ENCODE measurements at places on chromosomes 3 and 15.

DNA sequence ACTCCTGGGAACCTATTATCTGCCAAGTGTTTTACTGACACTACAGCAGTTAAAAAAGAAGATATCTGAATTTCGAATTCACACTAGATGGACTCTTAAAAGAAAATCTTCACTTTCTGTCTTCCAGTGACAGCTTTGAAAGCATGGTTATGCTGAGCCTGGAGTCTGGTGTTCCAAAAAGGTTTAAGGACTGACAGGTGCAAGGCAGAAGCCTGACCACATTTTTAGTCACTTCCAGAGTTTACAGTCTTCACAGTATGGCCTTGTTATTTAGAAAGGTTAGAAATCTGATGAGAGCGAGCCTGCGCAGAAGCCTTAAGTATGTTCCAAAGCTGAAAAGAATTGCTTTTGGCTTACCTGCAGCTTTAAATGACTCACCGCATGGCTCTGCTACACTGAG, 59.9 kb downstream of the ETV5 start:
- DNase-seq: no peak

GRCh38 chr3:27485866-27486265, 1.7 kb upstream of the SLC4A7 start:
- DNase-seq: no peak

DNA sequence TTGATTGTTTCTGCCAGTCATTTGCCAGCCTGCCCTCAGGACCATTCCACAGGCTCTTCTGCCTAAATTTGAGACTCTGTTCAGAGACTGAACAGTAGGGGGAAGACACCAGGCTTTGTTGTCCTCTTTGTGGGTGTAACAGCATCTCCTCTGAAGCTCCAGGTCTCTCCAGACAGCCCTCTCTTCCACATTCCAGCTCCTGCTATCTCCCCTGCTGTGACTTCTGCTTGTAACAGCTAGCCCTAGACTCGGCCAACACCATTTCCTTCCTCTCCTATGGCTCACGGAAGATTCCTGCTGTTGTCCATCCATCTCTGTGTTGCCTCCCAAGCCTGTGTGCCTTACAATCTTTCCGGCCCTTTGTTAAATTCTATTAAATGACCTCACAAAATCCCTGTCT, 40.2 kb downstream of the SUCLG2 start:
- DNase-seq: no peak

DNA sequence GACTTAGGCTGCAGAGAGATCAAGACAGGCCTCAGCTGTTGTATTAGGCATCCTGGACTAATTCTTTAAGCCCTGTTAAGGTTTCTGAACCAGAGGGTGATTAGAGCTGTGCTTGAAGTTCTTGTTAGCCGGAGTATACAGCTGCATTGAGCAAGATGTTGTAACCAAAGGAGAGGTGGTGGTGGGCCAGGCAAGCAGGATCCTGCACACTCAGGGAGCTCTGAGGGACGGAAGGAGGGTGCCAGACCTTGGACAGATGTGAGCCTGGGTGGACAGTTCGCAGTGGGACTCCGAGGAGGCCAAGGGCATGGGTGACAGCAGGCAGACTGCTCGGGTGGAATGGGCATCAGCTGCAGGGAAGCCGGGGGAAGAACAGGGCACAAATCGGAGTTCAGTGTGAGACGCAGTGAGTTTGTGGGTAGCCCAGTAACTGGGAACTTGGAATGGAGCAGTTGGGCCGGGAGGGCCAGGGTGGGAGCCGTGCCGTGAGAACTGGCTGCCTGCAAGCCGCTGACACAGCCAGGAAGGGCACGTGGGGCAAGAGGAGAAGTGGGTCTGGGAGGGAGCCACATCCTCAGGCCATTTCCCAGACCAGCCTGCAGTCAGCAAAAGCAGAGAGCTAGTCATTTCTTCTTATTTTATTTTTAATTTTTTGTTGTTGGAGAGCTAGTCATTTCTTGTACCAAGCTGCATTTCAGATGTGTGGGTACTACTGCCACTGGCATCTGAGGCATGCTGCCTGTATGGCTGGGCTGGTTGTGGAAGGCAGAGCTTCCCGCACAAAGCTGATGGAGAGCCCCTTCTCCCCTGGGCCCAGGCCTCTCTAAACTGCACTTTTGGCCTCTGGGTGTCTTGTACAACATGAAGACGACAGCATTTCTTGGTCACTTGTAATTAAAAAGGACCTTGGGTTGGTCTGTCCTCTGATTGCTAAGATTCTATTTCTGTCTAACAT, 61.0 kb downstream of the PGPEP1L start:
- DNase-seq: no peak

DNA sequence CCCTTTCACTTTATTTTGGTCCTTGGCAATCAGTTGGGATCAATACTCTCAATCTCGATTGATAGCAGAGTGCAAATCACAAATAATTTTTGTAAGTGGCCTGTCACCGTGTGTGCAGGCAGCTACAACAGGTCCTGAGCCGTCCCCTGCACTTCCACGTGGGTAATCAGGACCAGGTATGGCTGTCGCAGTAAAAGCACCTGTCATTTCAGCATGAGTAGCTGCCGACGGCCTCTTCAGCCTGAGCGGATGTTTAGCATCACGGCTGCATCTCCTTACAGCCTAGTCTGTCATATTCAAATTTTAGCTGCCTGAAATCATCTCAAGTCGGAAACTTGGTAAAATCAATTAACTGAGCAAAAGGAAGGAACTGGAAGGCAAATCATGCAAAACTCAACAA, 53.0 kb upstream of the FOXP1 start:
- no peak for DNase-seq

- no peak for DNase-seq
Measured at GRCh38 chr3:66671291-66671690, 170.5 kb upstream of the LRIG1 start.

DNA sequence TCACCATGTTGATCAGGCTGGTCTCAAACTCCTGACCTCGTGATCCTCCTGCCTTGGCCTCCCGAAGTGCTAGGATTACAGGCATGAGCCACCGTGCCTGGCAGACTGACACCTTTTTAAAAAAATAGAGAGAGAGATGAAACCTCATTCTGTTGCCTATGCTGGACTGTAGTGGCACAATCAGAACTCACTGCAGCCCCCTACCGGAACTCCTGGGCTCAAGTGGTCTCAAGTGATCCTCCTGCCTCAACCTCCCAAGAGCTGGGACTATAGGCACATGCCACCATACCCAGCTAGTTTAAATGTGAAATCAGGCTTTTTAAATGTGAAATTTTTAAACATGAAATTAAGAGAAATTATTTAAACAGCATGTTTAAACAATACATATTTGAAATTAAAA, 265.2 kb upstream of the UBE2E1 start:
- no peak for DNase-seq

DNA sequence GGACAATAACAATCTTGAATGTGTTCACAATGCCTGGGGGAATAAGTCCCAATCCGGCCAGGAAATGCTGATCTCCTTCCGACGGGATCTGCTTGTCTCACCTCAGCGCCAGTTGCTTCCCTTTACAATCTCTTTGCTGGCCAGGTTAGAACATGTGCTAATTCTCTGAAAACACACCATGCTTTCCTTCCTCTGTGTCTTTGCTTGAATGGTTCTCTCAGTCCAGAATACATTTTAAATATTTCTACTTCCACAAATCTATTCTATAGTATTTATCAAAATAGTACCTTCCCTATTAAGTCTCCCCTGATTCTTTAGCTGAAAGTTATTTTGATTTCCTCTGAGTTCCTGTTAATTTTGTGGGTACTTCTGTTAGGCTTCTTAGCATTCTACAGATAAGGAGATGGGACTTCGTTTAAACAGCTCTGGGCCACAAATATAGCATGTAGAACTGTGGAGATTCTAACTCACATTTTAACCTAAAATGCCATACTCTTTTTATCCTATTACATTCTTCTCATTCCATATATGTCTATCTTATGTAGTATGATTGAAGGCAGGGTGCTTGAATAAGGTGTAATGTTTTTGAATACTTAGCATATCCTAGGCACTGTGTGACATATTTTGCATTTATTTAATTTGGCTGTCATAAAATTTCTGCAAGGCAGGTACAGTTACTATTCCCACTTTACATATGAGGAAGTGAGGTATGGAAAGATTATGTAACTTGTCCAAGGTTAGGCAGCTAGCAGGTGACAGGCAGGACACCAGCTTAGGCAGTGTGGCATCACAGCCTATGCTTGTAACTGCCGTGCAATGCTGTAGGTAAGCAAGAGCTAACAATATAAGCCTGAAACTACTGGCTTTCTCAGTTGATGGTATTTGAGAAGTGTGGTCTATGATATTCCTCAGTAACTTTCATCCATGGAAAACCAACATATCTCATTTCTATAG, 299.8 kb downstream of the LPP start:
- no peak for DNase-seq

DNA sequence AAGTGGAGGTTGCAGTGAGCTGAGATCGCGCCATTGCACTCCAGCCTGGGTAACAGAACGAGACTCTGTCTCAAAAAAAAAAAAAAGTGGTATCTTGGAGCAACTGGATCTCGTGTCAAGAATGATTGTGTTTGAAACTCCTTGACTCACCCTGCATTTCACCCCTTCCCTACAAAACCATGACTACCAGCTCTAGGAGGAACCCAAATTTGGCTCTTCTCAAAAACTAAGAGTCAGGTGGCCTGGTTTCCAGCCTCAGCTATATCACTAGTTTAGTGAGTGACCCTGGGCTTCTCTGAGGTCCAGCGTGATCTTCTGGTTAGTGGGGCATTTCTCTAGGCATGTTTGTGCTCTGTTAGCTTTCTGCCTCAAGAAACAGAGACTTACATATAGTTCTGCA, 222.1 kb downstream of the FAM43A start:
- DNase-seq: no peak

DNA sequence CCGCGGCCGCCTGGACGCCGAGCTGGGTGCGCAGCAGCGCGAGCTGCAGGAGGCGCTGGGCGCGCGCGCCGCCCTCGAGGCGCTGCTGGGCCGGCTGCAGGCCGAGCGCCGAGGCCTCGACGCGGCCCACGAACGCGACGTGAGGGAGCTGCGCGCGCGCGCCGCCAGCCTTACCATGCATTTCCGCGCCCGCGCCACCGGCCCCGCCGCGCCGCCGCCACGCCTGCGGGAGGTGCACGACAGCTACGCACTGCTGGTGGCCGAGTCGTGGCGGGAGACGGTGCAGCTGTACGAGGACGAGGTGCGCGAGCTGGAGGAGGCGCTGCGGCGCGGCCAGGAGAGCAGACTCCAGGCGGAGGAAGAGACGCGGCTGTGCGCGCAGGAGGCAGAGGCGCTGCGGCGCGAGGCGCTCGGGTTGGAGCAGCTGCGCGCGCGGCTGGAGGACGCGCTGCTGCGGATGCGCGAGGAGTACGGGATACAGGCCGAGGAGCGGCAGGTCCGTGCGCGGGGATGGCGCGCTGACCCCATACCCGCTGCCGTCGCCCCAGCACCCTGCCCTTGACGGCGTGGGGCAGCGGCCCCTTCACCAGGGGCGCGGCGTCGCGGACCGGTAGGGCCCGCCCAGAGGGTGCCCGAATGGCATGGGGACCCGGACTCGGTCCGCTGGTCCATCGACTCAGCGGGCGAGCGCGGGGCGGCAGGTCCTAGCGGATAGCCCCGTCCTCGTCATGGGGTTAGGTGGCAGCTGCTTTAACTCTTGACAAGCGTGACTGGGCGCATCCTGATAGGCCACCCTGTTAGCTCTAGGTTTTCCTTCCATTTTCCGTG, 848 bp downstream of the SYNM start:
- DNase-seq: peak; percentile 60

GRCh38 chr3:10743366-10744097, 72.5 kb upstream of the SLC6A11 start:
- no peak for DNase-seq

GRCh38 chr3:44712455-44713075, at the start of gene ZNF502:
TSS of gene ZNF502 (plus strand) at chr3:44712660. CDS start at chr3:44720262, 7,602 bp downstream.
- peak; percentile 25 for DNase-seq

DNA sequence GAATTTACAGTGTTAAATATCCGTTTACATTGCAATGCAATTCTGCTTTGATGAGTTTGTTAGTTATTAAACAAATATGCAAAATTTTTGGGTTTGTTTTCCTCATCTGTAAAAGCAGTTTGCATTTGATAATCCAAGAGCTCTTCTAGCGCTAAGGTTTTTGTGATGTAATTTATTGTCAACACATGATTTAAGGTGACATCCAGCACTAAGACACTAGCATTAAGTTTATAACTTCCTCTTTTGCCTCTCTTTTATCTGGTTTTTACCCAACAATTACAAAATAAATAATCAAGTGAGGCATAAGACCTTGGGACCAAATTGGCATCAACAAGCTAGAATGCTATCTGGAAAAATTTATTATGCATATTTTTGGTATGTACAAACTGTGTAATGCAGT, 969 bp upstream of the DNAJC19 start:
- DNase-seq: no peak

DNA sequence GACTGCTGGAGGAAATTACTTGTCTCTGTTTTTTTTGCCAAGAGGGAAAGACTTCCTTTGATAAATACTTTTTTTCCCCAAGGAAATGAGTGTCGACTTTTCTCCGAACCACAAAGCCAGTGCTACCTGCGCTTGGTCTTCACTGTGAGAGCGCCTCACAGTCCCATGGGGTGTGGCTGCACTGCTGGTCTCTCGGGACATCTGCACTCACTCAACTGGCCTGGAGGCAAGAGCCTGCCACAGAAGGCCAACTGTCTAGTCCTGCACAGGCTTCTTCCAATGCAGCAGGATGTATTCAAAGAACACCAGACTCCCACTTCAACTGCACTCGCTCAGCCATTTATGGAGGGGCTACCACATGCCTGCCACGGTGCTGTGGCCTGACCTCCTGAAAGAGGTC, 40.6 kb upstream of the CGNL1 start:
- no peak for DNase-seq

DNA sequence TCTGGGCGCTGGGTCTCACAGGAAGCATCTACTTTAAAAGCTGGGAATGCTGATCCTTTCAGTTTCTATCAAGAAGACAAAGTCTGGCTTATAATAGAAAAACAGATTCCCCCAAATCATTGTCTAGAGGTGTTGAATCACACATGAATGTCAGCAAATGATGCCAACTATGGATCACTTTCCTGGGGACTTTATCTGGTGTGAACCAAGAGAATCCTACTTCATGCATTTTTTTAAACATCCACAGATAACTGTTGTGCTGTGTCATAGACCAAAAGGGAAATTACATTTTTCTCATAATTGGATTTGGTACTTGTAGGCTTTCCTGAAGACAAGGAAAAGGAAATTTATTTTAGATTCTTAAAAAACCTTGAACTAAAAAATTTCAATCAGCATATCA, 132.7 kb downstream of the CD47 start:
- no peak for DNase-seq

DNA sequence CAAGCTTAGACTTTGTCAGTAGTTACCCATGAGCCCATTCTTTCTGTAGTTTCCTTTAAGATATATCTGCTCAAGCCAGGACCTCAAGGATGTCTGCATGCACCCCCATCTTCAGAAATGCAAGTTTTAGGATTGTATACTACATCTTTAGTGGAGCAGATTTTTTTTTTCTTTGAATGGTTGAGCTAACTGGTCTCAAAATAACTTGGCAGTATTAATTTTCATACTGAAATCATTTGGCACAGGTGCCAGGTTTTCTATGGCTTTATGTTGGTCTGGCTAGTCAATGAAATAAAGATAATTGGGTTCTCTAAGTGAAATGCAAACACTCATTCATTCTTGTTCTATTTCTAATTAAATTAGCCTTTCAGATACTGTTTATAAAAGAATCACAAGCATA, 108.9 kb downstream of the ATG7 start:
- no peak for DNase-seq

GRCh38 chr15:28026764-28027713, 72.1 kb downstream of the OCA2 start:
- no peak for DNase-seq
